Tibial nerve (tissue), 4 donors: ENCODE measurements at places on chromosomes 1 and 21. TPM values are rescaled to one million over a fixed set of nuclear protein-coding genes. Genes with fewer than 3 reads are reported as not detected.

PKLR gene
- 0.21 TPM for total RNA-seq

- DNase-seq = no peak
These were observed 35.8 kb upstream of the IFNGR2 start for GRCh38 chr21:33367309-33367973.

DNA sequence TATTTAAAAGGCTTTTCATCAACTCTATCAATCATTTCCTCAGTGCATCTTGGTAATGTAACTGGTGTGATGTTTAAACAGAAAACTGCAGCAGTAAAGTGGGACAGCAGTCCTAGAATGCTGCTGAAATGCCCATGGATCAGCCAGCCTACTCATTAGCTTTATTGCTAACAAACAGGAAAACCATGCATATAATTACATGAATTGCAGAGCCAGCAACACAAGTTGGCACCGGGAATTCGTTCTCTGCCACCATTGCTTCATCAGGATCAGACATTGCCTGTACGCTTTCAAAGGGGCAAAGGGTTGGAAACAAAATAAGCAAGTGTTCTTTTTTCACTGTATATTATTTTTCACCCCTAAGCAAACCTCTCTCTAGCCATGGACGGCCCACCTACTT lies 276.2 kb upstream of the LRRC7 start:
- DNase-seq = no peak

DNA sequence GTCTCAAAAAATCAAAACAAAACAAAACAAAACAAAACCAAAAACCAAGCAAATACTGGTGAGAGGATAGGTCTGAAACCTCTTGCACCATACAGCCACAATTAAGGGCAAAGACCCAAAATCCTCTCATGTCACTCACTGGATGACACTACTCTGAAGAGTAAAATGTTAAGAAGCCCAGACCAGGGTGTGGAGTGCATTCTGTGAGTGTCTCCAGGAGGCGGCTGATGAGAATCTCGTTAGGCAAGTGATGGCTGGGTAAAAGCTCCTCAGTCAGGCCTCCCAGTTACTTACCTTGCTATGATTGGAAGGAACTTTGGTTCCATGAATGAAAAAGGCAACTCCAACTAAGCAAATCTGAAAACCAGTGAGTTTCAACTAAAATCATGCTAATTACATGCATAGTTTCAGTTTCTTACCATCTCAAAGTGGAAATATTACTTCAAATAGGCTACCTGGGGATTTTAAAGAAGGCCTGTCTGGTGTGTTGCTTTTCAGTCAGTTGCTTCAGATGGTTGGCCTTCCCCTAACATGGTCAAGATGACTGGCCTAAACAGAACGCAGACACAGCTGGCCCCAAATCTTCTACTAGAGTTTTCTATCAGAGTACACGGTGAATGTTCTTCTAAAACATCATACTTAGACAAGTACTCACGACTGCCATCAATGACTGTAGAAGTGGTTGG lies 95.1 kb downstream of the KIAA0319L start:
- DNase-seq = no peak

DNA sequence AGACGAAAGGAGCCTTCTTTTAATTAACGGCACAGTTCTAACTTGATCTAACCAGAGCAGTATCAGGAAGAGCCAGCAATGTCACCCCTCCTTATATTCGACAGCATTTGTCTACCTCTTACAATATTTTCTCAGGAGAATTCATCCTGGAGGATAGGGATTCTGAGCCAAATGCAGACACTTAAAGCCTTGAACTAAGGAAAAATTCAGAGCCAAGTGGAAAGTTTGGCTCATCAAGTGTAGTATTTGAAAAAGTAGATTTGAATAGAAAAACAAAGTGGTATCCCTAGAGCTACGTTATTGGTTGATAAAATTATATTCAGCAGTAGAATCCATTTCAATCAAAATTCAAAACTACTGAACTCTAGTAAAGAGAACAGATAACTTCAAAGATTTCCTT lies 732.0 kb upstream of the ADGRL2 start:
- no peak for DNase-seq

DNA sequence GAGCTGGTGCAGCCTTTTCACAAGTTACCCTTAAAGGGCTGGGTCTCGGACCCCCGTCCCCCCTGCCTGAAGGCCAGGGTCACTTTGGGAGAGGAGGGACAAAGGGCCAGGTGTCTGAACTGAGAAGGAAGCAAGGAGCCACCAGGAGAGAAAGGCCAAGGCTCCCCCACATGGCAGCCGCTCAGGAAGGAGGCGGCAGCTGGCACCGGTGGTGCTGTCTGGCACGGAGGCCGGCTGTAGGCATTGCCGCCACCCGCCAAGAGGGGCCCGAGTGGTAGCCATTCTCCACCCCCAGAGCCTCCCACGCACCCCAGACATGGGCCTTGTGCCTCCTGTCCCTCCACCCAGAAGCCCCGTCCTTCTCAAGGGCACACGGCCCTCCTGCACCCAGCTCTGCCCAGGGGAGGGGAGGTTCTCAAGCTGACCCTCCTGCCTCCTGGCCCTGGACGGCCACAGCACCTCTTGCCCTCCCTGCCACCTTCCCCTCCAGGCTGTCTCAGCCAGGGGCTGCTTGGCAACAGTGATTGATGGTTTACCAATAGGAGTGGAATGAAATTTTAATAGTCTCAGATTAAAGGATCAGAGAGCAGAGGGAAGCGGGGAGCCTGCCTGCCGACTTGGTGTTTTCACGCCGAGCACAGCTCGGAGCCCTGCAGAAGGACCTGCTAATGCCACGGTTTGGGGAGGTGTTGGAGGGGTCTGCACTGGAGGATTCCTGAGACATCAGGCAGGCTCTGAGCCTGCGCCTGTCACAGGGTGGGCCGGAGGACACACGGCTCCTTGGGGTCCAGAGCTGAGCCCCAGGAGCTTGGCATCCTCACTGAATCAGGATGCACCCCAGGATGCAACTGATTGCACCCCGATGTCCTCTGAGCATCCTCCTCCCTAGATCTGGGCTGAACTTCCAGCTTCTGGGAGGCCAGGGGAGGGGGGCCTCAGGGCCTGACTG lies 211.9 kb upstream of the VAMP3 start:
- DNase-seq = no peak

- no peak for DNase-seq
These were observed 62.7 kb downstream of the PDE9A start for GRCh38 chr21:42716074-42716473.
